Fibroblast of lung (primary cell): ENCODE measurements at places on chromosomes 5 and 9.

- DNase-seq, result peak; percentile 99
Observed at GRCh38 chr5:77893225-77893860, 117.2 kb upstream of the TBCA start.

GRCh38 chr5:27535031-27535557, 496.7 kb upstream of the CDH9 start:
- DNase-seq, result no peak

GRCh38 chr9:89606049-89606623, 1.3 kb downstream of the GADD45G start:
- peak; percentile 71 for DNase-seq

- no peak for DNase-seq
Observed at GRCh38 chr5:34775886-34776285, 63.1 kb upstream of the TTC23L start.

DNA sequence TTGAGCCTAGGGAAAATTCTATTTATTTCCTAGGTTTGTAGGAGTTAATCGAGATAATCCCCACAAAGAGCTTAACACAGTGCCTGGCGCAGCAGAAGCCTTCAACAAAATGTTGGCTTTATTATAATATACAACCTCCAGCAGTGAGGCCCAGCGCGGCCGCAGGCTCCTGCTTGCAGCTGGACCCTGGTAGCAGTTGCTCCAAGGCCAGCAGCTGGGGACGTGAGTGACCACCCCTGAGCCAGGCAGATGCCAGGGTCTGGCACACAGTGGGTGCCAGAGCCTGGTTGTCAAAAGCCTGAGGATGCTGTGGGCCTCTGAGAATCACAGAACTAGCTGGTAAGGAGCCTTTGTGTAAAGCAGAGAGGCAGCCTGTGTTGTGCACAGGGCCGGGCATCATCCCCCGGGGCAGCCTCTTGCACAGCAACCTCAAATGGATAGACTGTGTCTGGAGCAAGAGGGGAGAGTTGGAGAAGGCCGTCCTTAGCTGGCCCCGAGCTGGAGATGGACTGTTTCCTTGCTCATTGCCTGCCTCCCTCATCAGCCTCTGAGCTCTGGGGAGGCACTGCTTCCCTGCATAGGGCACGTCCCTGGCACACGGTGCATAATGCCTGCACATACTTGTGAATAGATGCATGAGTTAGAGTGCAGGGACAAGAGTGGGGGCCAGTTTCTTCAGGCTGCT, 17.3 kb downstream of the CSF1R start:
- no peak for DNase-seq

DNA sequence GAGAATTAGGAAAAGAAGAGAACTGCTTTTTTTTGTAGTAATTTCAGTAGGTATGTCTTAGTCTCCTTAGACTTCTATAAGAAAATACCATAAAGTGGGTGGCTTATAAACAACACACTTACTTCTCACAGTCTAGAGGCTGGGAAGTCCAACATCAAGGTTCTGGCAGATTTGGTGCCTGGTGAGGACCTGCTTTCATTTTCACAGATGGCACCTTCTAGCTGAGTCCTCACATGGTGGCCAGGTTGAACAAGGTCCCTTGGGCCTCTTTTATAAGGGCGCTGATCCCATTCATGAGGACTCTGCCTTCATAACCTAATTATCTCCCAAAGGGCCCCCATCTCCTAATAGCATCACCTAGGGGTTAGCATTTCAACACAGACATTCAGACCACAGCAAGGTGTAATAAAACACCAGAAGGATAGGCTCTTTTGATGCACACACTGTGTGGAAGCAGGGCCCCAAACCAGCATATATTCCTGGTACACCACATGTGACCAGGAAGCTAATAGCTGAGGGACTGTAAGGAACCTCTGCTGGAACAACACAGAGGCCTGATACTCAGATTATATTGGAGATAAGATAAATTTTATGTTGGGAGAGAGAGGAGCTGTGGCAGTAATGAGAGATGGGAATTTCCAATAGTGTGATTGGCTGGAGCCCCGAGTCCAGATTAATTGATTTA, 384.9 kb downstream of the RAB3C start:
- DNase-seq, result no peak

DNA sequence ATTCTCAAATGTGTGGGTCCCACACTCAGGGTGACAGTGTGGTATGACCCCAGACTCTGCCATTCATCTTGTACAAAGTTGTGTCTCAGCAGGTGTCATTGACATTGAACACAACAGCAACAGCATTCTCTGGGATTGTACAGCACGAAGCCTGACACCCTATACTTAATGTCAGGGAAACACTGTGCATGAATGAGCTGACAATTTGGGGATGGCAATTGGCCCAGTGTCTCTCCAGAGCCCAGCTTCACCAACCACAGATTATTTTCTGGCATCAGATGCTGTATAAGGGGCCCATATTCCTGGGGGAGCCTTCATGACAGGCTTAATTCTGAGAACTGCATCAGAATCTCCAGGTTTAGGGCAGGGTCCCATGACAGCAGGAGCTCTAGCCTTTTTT, 143.2 kb downstream of the GCNT1 start:
- DNase-seq, result no peak

- DNase-seq, result no peak
Observed at GRCh38 chr5:117488976-117489500, 914.4 kb upstream of the SEMA6A start.

DNA sequence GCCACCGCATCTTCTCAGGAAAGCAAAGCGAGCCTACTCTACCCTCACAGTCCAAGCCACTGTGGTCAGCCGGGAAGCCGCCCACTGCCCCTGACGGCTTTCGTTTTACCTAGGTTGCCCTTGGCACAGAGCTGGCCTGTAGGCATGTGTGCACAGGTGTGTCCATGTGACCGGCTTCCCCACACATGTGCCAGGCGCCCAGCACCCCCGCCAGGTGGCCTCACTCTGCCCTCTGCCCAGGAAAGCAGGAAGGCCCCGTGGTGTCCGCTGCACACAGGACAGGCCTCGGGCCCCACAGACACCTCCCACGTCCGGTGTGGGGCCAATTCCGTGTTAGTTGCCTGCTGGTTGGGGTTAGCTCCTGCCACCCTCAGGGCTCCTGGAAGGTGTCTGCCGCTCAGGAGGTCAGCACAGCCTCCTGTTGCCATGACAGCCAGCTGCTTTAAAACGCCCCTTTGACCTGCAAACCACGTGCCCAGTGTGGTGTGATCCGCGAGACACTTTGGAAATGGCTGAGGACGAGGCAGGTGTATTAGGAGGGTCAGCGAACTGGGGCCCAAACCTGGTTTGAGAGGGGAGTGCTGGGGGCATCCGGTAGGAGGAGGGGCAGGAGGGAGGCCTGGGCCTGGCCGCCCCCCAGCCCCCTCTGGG, 28.7 kb downstream of the TPPP start:
- no peak for DNase-seq

- no peak for DNase-seq
Observed at GRCh38 chr5:170527991-170528390, 24.2 kb downstream of the KCNIP1 start.

DNA sequence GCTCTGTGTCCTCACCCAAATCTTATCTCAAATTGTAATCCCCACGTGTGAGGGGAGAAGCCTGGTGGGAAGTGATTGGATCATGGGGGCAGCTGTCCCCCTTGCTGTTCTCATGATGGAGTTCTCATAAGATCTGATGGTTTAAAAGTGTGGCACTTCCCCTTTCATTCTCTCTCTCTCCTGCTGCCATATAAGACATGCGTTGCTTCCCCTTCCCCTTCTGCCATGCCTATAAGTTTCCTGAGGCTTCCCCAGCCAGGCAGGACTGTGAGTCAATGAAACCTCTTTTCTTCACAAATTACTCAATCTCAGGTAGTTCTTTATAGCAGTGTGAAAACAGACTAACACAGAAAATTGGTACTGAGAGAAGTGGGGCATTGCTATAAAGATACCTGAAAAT, 107.7 kb downstream of the DMAC1 start:
- DNase-seq, result no peak

- no peak for DNase-seq
Observed at GRCh38 chr9:78542491-78543181, 245.7 kb downstream of the PSAT1 start.

DNA sequence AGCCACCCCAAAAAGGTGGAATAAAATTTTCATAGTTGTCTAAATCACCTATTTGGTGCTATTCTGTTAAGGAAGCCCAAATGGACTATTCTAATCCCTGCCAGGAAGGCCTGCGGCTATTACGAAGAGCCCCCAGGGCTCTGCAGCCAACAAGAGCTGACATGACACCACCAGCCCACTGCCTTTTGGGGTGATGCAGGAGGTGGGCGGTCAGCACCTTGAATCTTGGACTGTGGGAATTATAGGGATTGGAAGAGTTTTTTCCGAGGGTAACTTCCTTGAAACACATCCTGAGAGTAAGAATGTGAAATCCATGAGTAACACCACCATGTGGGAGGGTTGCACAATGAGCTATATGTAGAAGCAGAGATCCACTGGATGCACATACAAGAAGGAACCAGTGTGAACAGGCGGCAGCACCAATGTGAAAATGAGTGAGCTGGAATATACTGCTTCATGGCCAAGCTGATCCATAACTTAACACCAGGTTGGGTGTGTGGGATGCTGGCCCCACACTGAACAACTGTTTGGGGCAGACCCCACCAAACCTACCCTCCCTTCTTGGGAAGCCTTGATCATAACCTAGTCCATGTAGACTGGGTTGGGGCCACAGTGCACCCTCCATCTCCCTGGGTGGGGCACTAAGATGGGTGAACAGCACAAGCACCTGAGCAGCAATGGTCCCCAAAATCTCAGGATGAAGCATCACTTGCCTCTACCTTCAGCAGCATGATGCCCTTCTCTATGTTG, 239.0 kb downstream of the FSTL4 start:
- DNase-seq, result peak; percentile 5

DNA sequence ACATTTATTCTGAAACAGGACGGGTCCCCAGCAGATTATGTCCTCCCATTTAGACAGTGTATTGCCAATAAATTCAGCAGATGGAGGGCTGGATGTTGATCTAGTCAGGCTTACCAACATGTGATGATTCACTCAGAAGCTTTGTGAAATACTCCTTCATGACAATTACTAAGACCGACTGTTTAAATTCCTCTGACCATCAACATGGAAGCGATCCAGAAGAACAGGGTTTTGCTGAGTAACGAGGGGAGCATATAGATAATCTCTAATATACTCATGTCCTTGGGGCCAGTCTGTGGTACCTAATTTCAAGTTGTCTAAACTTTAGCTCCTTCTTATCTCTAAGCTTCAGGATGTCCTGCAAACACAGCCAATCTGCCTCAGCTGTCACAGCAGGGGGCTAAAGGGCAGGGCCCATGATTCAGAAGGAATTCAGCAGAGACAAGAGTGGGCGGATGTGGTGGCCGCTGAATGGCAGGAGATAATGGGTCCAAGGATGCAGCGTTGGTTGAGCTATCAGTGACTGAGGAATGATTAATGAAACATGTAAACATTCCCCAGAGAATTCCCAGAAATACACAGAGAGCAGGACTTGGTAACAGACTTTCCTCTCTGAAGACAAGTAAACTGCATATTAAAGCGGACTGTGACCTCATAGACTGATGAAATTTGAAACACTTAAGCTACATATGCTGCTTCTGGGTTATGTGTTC, 109.4 kb downstream of the ANKRD55 start:
- DNase-seq, result peak; percentile 100

- DNase-seq, result no peak
Observed at GRCh38 chr9:93680443-93681268, 104.3 kb downstream of the PHF2 start.

DNA sequence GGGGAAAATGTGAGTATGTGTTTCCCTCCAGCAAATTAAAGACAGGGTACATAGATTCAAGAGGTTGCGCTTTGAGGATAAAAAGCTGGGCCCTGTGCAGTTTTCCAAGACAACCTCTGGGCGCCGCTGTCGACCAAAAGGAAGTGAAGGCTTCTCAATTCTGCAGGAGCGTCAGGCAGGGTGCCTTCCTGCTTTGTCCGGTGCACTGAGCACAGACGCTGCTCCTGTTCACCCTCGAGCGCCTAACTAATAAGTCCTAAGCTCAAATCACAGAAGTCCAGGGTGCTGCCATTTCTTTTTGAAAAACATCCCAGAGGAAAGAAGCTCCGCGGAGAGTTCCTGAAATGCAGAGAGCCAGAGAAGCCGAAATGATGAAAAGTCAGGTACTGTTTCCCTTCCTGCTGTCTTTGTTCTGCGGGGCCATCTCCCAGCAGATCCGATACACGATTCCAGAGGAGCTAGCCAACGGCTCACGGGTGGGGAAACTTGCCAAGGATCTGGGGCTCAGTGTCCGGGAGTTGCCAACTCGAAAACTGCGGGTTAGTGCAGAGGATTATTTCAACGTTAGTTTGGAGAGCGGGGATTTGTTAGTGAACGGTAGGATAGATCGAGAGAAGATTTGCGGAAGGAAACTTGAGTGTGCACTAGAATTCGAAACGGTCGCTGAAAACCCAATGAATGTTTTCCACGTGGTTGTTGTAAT, at the start of gene PCDHGB1:
PCDHGB1 (plus strand) TSS at position 183 of the 703 bp plus-strand sequence; CDS start at position 345, 162 bp downstream.
- peak; percentile 64 for DNase-seq

DNA sequence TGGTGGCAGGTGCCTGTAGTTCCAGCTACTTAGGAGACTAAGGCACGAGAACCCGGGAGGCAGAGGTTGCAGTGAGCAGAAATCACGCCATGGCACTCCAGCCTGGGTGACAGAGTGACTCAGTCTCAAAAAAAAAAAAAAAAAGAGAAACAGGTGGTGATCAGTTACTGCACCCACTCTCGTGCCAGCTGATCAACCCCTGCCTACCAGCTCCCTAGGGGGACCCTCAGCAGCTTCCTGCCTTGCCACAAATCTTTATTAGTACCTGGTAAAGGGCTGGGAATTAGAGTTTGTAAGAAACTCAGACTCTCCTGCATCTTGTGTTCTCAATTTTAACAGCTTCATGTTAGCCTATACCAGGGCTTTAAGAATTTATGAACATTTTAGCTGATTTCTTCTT, 914.9 kb downstream of the EFNA5 start:
- DNase-seq, result no peak

- DNase-seq, result peak; percentile 92
Observed at GRCh38 chr5:36494841-36495601, 111.4 kb upstream of the SLC1A3 start.

GRCh38 chr5:72234265-72234700, 85.8 kb downstream of the MRPS27 start:
- DNase-seq, result peak; percentile 89

DNA sequence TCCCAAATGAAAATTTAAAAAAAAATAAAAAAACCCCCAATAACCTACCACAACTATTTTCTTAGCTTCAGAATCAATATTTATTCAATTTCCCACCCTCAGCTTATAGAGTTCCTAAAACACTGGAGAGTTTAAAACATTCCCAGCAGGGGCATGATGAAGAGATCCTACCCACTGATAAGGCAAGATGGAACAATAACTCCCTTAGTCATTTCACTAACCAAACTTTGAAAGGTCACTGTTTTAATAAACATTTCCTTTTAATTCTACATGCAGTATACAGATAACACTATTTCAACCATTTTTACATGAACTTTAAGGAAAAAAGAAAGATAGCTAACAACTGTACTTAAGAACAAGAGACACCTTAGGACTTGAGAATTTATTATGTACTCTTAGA, 34.9 kb upstream of the ACOT12 start:
- DNase-seq, result peak; percentile 57

DNA sequence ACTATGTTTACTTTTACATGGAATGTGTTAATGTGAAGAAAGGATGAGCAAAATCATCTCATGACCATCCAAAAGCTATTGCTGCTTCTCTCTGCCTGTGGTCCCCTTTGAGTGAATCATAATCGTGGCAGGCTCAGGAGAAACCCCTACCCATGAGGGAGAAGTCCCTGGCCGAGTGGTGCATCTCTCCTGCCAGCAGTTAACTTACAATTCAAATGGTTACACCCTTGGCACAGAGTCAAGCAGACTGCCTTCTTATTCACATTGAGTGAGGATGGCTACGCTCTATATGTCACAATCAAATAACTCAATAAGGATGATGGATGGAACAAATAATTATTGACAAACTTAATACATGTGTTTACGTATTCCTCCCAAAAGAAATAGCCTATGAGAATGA, 179.1 kb downstream of the FGF1 start:
- peak; percentile 32 for DNase-seq
